Fibroblast of skin of back (primary cell): ENCODE measurements at places on chromosomes 4 and X.
A peak's percentile ranks its signal among the peaks of the same experiment; 100 is the strongest.

DNA sequence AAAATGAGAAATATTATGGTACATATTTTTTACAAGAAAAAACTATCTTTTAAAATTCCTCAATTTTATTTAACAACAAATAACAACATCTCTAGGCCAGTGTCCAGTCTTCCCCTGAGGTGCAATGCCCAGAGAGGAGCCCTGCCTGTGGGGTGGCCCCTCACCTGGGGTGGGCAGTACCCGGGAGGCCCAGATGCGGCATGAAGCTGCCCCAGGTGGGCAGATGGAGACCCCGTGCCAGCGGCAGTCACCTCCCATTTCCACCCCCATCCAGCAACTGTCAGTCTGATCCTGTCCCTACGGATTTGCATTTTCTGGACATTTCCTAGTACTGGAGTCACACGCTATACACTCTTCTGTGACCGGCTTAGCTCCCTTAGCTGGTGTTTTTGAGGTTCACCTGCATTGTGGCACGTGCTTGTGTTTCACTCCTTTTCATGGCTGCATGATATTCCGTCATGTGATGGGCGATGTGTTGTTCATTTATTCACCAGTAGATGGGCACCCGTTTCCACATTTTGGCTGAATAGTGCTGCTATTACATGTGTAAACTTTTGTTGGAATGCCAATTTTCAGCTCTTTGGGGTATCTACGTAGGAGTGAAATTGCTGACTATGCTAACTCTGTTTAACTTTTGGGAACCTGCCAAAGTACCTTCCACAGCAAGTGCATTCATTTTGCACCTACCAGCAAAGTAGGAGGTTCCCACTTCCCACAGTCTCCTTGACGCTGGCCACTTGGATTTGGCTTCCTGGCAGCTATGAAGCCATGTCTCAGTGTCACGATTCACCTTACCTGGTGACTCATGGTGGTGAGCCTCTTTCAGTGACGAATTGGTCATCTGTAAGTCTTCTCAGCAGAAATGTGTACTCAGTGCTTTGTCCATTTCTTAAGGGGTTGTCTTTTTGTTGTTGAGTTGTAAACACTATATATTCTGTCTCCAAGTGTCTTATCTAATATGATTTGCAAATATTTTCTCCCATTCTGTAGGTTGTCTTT lies 11.7 kb upstream of the MAEA start:
- DNase-seq = peak; percentile 4

DNA sequence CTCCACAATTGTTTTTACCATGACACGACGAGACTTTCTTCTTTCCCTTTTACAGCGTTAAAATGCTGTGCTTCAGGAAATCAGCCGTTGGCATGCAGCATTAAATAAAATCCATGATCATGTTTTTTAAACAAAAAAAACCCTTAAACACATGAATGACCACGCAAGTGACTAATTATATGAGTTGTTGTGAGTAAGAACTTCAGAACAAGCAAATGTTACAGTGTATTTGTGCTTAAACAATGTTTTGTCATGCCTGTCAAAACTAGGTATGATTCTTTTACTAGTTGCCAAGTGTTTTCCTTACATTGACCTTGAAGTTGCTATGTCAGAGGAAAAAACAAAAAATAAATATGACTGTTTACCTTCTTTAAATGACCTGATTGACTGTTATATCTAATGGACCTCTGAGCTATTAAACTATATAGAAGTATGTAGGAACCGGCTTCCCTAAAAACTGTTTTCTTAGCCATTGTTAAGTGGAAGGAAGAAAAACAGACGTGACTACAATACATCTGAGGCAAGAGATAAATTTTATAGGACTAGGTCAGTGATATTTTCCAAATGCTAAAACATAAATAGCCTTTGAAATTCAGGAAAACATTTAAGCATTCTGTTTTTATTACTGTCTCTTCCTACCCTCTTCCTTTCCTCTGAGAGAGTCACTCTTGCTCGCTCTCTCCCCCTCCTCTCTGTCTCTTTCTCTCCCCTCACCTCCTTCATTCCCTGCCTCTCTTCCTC lies 197.1 kb downstream of the PALLD start:
- no peak for DNase-seq

- DNase-seq = peak; percentile 55
Measured at GRCh38 chrX:96407501-96407900, 277.1 kb upstream of the DIAPH2 start.

DNA sequence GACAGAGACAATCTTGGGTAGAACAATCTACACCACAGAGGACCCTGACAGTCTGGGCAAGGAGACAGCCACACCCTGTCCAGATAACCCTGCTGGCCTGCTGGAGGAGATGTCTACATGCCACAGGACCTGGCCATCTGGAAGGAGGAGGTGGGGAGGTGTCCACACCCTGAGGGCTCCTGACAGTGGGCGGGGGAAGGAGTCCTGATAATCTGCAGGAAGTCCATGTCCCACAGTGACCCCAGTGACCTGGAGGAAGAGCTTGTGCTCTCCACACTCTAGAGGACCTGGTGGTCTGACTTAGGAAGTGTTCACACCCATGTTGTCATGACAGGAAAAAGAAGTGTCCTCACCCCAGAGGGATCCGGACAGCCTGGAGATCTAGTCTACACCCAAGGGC lies 5.5 kb downstream of the SUV39H1 start:
- no peak for DNase-seq

DNA sequence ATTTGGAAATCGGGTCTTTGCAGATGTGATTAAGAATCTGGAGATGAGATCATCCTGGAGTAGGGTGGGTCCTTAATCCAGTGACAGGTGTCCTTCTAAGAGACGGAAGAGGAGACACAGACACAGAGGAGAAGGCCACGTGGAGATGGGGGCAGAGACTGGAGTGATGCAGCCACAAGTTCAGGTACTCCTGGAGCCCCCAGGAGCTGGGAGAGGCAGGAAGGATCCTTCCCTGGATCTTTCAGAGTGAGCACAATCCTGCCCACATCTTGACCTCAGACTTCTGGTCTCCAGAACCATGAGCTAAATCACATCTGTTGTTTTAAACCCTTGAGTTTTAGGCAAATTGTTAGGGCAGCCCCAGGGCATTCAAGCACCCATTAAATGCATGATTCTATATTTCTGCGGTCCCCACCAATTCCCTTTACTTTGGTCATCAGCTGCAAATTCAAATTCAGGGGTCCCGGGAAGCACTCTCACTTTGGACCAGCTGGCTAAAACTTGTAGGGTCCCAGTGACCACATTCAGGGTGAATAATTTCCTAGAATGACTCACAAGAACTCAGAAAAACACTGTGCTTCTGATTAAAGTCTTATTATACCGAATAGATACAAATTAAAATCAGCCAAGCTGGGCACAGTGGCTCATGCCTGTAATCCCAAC lies 12.8 kb upstream of the AKAP17A start:
- DNase-seq = no peak

DNA sequence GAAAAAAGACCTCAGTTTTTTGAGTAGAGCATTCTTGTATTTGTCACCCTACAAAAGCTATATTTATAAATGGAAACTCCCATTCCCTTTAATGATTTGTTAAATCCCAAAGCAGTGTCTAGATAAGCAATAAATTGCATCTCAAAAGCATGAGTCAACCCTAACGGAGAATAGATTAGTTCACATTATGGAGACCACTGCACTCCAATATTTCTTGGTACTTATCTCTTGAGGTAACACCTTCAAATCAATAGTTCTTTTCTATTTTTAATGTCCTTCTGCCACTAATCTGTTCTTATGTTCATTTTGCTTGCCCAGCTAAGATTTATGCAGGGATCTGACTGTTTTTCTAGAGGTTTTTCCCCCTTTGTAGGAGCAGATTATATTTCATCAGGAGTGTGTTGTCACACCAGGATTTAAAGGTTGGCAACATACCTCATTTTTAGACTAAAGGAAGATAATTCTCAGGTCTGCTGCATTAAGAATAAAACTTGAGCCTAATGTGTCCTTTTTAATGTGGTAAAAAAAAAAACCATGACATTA lies 91.4 kb upstream of the ADGRG2 start:
- no peak for DNase-seq

DNA sequence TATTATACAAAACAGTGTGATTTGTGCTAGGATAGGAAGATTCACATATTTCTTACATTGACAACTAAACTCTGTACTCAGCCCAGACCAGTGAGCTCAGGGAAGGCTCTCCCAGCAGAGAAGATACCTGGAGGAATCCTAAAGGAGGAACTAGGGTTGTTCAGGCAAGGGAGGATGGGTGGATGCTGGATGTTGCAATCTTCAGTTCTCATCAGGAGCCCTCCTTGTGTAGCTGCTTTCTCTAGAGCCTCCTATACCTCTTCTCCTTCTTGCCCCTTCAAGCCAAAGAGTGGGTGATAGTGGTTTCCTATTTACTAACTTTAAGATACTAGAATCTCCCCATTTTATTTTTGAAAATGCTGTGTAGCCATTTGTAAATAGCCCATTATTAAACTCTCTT lies 117.3 kb downstream of the NKX6-1 start:
- DNase-seq = no peak

- peak; percentile 59 for DNase-seq
Measured at GRCh38 chr4:42371305-42372252, 25.7 kb upstream of the SHISA3 start.
